ENCODE measurements at places on chromosomes 7 and 10.

DNA sequence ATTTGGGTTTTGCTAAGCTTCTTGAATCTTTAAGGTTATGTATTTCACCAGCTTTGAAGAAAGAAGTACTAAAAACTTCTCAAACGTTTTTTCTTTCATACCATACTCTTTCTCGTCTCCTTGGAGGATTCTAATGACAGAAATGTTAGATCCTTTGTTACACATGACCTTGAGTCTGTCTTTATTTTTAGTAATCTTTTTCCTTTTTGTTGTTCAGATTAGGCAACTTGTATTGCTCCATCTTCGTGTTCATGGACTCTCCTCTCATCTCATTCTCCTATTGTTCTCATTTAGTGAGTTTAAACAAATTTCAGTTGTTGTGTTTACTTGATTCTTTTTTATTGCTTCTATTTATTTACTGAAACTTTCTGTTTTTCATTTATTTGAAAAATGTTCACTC lies 73.7 kb downstream of the WDFY4 start:
- DNase-seq = no peak

GRCh38 chr7:138436388-138436787 lies 23.7 kb upstream of the TRIM24 start:
- DNase-seq = no peak

DNA sequence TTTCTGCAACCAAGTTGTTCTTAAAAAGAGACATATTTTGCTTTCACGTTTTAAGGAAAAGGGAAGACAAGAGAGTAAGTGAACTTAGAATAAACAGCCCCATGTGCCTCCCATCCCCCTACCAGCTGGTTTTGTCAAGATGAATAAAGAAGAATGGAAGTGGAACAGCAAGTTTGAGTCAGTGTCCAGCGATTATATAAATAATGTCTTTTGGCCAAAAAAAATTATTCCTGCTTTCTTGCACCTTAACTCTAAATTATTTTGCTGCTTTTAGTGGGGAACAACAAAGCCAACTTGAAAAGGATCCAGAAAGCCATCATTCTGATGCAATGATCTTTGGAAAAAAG lies 82.4 kb upstream of the TRIL start:
- DNase-seq = no peak

- DNase-seq = no peak
Observed at GRCh38 chr7:31443457-31443856, 70.4 kb upstream of the ITPRID1 start.

GRCh38 chr7:22364900-22365299 lies 7.9 kb upstream of the RAPGEF5 start:
- DNase-seq = no peak

GRCh38 chr7:157054927-157055326 lies 44.5 kb upstream of the MNX1 start:
- no peak for DNase-seq

- no peak for DNase-seq
Observed at GRCh38 chr7:118072893-118073674, 110.9 kb upstream of the LSM8 start.

DNA sequence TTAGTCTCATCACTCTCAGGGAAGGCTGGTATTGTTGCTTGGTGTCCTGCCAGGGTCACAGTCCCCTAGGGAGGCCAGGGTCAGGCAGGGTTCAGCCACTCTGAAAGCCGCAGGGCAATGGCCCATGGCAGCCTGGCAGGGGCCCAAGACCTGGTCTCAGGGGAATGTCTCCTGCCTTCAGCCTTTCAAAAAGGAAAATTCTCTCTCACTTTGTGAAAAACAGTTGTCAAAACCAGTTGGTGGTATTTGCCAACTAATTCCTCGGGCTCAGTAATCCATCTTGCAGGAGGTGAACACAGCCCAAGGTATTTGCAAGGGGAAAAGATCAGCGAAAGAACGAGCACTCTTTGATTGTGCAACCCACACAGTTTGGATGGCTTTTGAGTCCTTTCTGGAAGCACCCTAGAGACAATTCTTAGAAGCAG lies 101.5 kb downstream of the JCAD start:
- no peak for DNase-seq

DNA sequence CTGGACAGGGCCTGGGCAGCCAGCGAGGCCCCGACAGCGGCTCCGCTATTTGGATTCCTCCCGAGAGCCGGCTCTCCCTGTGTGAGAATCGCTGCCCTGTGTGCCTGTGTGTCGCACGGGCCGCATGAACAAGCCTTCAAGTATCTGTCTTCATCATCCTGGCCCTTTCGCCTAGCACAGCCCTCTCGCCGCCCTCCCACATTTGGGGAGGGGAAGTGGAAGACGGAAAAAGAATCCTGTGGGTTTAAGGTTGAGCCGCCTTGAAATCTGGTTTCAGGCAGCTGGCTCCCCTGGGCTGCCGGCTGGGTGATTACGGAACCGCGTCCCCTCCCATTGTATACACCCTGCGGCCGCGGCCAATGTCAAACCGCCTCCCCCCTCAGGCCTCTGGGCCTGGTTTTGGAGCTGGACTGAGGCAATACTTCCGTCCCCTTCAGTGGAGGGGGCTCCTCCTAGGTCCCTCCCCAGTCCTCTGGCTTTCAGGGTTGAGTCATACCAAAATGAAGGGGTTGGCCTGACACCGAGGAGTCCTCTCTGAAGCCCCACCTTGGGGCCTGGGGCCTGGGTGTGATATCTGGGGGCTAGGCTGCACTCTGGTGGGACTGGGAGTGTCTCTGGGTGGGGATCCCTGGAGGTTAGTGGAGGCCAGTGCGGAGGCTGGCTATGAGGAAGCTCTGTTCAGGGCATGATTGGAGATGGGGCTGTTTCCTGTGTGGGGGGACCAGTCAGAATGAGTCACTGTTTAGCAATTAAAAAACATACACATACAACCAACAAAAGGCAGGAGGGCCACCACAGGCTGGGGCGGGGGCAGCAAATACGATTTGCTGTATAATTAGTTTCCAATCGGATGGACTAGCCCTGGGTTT lies 1.7 kb downstream of the TRIM8 start:
- peak; percentile 59 for DNase-seq

DNA sequence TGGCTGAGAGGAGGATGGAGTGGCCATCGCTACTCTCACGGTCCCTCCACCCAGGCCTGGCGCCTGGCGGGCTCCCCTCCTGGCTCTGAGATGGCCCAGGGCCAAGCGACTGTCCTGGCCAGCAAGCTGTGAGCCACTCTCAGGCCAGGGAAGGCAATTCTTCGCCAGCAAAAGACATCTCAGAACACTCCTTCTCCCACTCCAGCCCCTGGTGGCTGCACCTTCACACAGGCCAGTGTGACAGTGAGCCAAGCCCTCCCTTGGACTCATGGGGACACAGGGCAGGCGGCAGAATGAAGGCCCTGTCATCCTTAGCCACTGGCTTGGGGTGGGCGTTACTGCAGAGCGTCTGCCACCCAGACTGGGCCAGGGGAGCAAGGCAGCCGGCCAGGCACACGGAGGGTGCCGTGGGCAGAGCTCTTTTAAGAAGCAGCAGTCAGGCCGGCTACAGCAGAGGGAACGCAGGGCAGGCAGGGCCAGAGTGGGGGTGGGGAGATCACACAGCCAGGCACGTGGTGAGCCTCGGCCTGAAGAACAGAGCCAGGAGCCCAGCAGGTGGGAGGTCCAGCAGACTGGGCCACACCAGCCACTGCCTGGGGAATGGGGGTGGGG lies 14.4 kb downstream of the STK32C start:
- DNase-seq = no peak

DNA sequence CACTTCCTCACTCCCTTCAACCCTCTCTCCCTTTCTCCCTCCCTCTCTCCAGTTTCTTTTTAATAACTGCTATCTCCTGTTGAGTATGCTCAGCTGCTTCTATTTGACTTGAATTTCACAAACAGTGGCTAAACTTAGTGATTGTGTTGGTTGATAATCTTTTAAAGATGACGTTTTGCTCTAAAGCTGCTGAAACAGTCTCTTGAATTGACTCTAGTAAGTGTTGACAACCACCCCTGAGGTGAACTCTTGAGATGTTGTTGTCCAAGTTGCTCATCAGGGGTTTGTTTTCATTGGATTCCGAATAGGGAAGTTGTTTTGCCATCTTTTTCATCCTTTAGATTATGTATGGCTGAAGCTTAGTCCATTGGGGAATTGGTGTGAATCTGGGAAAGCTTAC lies 176.2 kb downstream of the TWIST1 start:
- DNase-seq = no peak

DNA sequence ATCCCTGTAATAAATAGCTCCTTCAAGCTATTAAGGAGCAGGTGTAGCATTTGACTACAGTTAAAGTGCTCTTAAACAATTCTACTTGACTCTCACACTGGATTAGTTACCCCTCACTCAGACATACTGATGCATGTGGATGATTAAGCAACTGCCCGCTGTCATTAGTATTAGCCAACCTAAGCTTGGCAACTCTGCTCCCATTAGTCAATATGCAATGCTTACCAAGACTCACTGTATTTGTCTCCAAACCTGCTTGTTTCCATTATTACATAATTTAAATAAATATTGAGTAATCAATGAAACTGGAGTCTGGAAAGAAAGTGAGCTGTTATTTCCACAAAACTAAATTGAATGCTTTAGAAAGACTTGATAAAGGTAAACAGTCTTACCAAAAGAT lies 144.0 kb upstream of the ASAH2 start:
- DNase-seq = no peak

GRCh38 chr7:24328050-24328449 lies 44.1 kb downstream of the NPY start:
- no peak for DNase-seq

GRCh38 chr10:7563770-7564169 lies 103.0 kb downstream of the ITIH5 start:
- no peak for DNase-seq

DNA sequence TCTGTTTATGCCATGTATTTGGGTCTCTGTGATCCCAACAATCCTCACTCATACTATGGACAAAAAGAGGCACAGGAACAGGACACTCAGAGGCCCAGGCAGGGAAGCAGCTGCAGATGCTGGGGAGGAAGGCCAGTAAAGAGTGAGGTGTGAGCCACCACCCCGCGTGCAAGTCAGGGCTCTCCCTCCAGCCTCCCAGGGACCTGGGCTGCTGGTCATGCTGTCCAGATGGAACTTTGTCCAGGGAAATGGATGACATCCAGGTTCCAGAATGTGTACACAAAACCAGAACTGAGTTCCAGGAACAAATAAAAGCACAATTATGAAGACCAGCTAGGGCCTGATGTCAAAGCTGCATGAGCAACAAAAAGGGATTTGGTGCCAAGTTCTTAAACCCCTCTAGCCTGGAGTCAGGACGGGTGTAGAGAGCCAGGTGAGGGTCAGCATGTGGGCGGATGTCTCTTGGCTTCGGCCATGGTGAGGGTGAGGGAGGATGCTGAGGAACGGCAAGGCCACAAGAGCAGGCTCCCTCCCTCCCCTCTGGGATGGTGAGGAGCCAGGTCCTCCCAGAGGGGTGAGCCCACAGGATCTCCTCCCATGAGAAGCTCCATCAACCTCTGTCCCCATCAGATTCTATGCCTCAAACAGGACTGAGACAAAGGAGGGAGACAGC lies 739.7 kb downstream of the PARD3 start:
- no peak for DNase-seq

GRCh38 chr7:55571511-55572377 lies 558 bp downstream of the VOPP1 start:
- peak; percentile 43 for DNase-seq

DNA sequence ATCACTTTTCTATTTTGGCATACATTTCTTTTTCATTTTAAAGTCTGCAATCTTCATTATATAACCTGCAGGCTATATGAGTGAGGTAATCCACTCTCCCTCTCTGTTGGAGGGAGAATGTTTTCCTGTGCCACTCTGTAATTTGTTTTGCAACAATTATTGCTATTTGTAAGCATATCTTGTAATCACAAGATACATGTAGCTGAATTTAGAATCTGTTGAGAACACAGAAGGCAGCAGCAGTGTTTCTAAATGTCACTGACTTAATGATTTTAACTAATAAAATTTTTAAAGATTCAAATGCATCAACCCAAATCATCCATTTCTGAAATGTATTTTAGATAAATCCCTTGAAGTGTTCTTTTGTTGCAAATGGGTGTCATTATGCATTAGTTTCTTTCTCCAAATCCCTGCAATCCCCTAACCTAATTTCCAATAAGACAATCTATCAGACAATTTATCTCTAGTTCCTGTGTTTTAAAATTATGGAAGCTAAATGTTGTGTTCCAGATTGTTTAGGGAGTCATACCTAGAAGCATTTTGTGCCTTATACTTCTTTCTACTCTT lies 19.8 kb upstream of the UMAD1 start:
- no peak for DNase-seq

GRCh38 chr10:60878224-60878623 lies 65.8 kb downstream of the RHOBTB1 start:
- no peak for DNase-seq

DNA sequence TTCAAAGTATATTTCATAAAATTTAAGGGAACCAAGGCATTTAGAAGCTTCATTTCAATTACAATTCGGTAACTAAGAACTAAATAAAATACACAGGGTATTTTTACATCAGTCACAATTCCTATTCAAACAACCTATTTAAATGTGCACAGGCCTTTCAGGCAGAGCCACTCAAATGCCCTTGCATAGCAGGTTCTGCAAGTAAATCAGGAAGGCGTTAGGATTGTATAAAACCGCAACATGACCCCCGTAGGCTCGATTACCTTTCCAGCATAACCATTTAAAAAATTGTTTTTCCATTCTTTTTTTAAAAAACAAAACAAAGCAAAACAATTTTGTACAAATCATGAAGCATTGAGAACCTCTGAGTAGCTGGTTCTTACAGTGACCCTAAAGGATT lies 289.9 kb upstream of the SP8 start:
- no peak for DNase-seq

DNA sequence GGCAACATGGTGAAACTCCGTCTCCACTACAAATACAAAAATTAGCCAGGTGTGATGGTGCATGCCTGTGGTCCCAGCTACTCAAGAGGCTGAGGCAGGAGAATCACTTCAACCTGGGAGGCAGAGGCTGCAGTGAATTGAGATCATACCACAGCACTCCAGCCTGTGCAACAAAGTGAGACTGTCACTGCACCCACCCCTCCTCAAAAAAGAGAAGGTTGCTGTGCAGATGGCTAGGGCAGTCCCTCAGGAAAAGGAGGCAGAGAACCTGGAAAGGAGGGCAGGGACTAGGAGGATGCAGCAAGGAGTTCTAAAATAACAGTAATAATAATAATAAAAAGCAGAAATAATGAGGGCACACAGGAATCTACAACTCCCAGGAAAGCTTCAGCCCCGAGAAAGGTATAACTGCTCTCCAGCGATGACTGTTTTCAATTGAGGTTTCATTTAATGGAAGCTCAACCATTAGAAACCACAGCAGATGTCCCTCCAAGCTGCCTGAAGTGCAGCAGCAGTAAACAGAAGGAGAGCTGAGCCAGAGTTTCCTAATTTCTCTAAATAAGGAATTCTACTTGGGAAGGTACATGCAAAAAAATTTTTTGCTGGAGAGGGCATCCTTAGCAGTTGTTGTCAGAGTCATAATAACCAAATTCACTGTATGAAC lies 326.5 kb downstream of the GATA3 start:
- DNase-seq = no peak

GRCh38 chr7:42856605-42856987 lies 55.3 kb downstream of the C7orf25 start:
- no peak for DNase-seq

GRCh38 chr7:1535701-1536454 lies 5.4 kb downstream of the MAFK start:
- no peak for DNase-seq

GRCh38 chr10:35451151-35452016 lies 115.1 kb downstream of the CCNY start:
- DNase-seq = no peak

- no peak for DNase-seq
Observed at GRCh38 chr10:97372233-97372875, 28.8 kb downstream of the RRP12 start.

- no peak for DNase-seq
Observed at GRCh38 chr10:62764011-62764410, 40.5 kb upstream of the ADO start.
